Kidney tubule cell (primary cell): ENCODE measurements at places on chromosomes 1 and 21.

DNA sequence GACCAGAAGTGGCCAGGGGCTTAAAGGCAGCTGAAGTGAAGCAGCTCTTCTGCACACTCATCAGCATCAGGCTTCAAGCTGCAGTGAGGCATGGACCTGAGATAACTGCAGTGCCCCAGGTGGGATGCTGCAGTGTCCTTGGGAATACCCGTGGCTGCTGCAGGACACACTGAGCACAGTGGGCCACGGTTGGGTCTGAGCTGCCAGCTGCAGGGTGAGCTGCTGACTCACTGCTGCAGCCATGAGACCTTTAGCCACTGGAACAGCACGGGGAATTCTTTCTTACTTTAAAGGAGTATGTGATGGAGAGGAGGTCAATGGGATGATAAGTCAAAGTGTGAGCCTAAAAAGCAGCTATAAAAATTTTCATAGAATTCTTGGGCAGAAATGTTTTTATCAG, 102.1 kb downstream of the XCL2 start:
- peak; percentile 41 for DNase-seq

DNA sequence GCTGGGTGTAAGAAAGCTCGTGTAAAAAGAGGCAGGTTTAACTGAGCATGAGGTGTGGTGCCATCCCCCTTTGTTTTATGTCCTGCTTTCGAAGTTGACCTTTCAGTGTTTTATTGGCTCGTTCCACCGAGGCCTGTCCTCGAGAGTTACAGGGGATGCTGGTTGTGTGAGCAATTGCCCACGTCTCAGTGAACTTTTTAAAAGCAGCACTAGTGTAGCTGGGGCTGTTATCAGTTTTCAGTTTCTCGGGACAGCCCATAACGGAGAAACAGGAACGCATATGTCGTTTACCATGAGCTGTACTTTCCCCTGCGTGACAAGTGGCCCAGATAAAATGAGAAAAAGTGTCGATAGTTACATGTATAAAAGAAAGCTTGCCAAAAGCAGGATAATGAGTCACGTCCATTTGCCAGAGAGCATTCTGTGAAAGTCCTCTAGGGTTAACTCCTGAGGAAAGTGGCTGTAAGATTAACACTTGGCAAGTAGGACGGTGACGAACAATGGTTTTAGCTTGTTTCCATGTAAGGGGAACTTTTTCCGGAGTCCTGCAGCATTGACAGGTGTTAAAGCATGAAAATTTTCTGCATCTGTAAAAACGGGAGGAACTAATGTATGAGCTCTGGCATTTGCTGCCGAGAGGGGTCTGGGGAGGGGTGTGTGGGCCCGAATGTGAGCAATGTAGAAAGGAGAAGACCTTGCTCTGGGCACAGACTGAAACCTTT, 7.8 kb upstream of the LRRC47 start:
- DNase-seq: no peak

GRCh38 chr1:156114101-156114918, at the start of gene LMNA:
Gene LMNA, plus strand, starts transcription at chr1:156114711. Its CDS starts 208 bp downstream, at chr1:156114919.
- DNase-seq: peak; percentile 97

DNA sequence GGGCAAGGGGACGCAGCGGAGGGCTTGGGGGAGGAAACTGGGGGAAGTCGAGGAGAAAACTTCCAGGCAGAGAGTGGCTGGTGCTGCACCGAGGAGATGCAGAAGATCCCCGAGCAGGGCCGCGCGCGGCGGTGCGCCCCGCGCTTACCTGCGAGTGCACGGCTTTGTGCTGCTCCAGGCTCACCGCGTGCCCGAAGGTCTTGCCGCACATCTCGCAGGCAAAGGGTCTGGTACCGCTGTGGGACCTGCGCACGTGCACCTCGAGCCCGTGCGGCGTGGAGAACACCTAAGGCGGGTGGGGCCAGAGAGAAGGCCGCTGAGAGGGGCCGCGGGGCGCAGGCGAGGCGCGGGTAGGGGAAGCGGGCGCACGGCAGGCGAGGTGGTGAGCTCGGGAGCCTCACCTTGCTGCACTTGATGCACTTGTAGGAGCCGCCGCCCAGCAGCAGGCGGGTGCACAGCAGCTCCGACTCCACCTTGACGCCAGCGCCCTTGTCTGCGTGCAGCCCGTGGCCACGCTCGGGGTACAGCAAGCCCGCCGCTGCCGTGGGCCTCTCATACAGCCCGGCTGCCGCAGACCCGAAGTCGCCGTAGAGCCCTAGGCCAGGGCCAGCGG, 6.4 kb downstream of the GFI1 start:
- no peak for DNase-seq

DNA sequence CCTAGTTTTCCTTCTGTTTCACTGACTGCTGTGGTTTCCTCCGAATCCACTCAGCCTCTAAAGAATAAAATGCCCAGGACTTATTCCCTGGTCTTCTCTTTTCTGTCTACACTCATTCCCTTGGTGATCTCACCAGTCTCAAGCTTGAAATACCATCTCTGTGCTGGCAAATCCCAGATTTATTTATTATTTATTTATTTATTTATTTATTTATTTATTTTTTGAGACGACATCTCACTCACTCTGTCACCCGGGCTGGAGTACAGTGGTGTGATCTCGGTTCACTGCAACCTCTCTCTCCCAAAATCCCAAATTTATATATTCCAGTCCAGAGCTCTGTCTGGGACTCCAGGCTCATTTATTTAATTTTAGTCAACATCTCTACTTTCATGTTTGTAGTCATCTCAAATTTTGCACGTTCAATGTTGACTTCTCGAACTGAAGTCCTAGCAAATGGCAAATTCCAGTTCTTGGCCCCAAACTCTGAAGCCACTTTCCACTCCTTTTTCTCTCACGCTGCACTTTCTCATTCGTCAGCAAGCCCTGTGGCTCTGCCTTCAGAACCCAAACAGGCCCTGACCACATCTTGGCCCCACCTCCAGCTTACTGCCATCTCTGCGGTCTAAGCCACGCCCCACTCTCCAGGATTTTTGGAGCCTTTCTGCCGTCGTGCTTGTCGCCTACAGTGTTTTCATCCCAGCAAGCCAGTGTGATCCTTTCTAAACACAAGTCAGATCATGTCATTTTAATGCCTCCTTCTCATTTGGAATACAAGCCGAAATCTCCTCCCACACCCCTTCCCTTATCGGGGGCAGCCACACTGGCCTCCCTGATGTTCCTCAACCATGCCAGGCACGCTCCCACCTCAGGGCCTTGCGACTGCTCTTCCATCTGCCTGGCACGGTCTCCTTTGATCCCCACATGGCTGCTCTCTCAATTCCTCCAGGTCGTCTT, 14.2 kb upstream of the TENT5B start:
- DNase-seq: no peak

DNA sequence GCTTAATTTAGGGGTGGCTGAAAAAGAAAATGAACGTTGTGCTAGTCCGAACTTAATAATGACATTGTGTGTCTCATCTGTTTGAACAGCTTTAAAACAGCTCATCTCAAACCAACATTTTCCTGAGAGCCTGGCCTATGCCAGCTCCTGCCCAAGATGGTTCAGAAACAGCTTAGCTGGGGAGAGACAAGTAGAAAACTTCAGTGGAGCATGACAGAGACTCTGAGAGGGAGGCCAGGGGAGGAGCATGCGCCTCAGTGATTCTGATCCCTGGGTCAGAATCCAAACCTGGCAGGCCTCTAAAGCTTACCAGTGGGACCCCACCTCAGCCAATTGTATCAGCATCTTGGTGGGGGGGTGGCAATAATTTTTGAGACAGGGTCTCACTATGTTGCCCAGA, 99.3 kb downstream of the TAS1R2 start:
- no peak for DNase-seq

DNA sequence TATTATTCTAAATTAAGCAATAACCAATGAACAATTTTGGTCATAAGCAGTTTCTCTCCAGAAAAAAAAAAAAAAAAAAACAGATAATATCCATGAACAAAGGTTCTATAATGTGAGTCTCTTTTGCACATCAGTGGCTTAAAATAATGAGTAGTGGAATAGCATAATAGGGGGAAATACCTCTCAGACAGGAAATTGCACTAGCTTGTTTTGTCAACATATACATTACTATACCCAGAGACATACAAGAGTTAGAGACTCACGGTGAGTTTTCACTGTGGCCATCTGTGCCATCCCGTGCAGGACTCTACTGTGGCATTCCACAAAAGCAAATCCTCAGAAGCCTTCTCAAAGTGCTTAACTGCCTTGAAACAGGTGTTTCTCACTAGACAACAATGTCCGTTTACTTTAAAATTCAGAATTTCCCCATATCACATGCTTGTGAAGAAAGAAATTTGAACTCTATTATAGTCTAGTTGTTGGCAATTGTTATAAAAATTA, 697.9 kb downstream of the USP25 start:
- no peak for DNase-seq

GRCh38 chr1:97827887-97828286, 92.9 kb downstream of the DPYD start:
- peak; percentile 2 for DNase-seq
